C1 segment of cervical spinal cord (tissue), 14 donors: ENCODE measurements at places on chromosomes 11 and 22.

- DNase-seq = no peak
Measured at GRCh38 chr11:108685419-108686130, 20.7 kb downstream of the DDX10 start.

GRCh38 chr11:1738380-1738779 is 12.0 kb downstream of the IFITM10 start:
- no peak for DNase-seq

GRCh38 chr11:120305286-120305685 is 19.8 kb upstream of the TLCD5 start:
- no peak for DNase-seq

GRCh38 chr22:49009359-49010063 is 818.2 kb downstream of the BRD1 start:
- no peak for DNase-seq

DNA sequence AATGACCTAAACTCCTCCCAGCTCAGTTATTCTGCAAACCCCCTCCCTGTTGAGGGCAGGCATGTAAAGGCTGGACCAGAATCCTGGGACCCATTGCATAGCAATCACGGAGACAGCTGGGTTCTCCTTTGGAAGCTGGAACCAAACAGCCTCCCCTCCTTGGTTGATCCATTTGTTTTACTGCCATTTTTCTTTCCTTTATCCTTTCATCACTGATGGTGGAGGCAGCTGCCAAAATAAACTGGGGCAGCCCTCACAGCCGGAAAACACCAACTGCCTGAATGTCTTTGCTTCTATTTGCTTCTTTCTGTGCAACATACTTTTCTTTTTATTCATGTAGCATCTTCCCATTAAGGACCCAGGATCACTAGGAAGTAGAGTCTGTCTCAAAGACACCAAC is 150.0 kb upstream of the SYT13 start:
- no peak for DNase-seq

GRCh38 chr11:96052921-96053651 is 129.2 kb upstream of the MTMR2 start:
- DNase-seq = no peak

DNA sequence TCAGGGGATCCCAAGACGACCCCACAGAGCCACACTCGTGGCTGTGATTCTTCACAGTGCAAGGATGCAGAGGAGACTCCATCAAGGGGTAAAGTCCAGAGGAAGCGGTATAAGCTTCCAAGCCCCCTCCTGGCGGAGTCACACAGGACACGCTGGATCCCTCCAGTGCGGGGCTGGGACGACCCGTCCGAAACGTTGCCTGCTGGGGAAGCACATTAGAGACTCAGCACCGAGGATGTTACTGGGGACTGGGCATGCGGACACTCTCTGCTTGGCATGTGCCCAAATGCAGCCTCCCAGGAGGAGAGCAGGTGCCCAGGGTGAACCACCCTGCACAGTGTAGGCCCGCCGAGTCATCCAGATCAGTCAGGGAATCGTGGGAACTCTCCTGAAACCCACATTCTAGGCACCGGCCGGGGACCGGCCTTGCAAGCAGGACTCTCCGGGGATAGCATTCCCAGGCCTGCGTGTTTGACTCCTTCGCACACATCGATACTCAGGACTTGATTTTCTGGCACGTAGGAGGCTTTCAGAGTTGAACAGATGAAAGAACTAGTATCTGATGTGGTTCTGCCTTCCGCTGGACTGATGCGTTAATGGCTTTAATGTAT is 229.8 kb downstream of the TBC1D22A start:
- DNase-seq = no peak

DNA sequence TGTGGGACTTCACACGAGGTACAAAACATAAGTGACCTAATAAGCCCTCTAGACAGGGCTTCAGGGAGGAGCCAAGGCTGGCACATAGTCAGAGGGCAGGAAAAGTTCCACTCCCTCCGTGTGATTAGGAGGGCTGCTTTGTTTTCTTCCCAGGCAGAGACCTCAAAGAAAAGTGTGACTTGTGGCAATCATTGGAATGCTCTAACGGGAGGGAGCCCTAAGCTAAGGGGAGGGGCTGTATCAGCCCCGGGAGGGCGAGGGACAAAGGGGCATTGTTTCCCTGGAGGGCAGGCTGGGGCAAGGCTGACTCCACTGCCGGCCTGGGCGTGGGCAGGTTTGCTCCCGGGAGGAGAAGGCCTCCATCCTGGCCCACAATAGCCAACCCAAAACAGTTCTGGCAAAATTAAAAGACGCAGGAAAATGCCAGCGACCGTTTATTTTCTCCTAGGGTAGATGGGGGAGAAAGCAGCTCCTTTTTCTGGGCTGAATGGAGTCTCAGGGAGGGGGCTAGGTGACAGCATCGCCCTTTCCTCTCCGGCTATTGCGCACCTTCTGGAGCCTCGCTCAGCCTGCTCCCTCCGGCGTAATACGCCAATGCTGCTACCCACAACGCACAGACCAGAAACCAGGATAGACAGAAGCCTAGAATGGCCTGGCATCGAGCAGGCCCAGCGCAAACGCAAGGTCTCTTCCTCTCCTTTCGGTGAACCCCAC is 60.2 kb downstream of the ENDOD1 start:
- DNase-seq = peak; percentile 69

DNA sequence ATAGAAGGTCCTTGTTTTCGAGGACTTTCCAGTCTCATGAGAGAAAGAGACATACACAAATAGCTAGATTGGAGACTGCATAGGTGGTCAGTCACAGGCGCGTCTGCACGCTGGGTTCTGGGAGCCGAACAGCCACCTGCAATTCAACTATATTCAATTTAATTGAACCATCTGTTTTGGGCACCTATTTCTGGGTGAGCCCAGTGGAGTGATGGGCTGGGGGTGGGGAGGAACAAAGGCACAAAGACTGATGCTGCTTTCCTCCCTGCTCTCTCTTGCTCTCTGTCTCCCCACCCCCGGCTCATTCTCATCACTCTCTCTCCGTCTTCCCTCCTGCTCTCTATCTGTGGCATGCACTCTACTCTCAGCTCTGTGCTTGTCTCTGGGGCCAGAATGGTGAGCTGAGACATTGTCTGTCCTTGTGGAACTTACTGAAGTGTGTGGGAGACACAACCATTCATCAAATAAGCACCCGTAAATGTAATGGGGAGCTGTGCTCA is 48.1 kb upstream of the B3GAT1 start:
- no peak for DNase-seq

DNA sequence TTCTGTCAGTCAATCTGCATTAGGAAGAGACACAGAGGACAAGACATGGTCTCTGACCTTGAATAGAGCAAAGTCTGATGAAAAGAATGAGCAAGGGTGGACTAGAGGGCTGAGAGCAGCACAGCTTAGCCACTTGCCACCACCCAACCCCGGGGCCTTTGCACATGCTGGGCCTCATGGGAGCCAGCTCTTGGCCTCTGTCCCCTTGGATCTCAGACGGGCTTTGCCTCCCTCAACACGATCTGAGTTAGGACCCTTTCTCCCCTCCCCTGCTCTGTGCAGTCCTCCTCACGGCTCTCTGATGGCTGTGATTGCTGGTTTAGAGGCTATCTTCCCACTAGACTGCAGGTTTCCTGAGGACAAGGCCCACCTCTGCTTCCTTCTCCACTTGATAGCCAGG is 131.6 kb upstream of the B3GAT1 start:
- DNase-seq = no peak

- DNase-seq = no peak
Measured at GRCh38 chr11:46431211-46431610, 39.6 kb upstream of the CHRM4 start.

DNA sequence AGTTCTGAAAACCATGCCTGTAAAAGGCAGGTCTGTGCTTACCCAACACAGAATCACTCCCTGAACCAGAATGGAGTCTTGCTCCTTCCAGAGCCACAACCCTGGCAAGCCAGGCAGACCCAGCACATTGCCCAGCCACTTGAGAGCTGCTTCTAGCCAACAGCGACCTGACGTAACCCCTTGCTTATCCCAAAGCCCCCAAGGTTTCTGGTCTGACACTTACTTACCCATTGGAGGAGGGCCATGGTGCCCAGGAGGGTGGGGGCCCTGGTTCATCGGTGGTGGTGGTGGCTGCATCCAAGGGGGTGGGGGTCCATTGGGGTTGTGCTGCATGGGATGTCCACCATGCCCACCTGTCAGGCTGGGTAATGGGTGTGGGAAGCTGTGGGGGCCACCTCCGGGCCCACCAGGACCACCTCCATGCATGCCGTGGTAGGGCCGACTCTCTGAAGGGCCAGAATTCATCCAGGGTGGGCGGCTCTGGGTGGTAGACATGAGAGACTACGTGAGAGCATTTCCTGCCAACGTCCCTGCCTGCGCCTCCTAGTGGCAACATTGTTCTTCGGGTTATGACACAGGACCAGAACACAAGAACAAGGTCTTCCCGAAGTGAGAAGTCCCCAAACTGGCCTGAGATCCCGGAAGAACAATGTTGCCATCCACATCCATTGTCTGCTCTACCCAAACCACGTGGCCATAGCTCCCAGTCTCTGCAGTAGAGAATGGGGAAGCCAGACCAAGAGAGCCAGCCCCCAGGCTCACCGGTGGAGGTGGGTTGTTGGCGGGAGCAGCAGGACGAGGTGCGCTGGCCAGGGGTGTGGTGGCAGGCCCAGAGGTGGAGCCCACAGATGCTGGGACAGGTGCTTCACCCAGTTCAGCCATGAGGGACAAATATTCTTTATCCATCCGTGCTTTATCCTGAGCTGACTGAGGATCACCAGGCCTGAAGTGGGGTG is 7.8 kb upstream of the PYGM start:
- DNase-seq = peak; percentile 6

DNA sequence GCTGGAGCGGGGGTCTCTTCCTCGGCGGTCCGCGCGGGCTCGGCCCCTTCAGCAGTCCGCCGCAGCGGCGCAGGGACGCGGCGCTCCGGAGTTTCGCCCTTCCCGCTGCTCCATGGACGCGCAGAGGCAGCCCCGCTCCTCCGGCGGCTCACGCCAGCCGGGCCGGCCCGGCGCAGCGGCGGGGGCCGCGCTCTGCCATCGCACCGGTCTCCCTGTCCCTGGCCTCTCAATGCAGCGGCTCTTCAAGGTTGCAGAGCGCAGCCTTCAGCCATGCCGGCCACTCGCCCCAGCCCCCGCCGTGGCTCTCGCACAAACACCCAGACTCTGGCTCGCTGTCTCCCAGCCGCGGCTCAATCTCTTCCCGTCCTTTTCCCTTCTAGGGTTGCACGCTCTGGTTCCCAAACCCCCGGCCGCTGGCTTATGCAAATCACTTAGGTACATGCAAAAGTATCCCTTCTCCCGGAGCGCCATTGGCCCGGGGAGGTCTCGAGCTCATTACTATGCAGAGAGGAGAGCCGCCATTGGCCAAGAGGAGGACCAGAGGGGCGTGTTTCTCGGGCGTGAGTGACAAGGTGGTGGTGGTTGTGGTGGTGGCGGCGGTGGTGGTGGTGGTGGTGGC is at the start of gene LGR4:
Gene LGR4, minus strand, starts transcription at position 393 of the 619 bp plus-strand sequence. CDS start 488 bp downstream, outside the sequence.
- DNase-seq = peak; percentile 81

DNA sequence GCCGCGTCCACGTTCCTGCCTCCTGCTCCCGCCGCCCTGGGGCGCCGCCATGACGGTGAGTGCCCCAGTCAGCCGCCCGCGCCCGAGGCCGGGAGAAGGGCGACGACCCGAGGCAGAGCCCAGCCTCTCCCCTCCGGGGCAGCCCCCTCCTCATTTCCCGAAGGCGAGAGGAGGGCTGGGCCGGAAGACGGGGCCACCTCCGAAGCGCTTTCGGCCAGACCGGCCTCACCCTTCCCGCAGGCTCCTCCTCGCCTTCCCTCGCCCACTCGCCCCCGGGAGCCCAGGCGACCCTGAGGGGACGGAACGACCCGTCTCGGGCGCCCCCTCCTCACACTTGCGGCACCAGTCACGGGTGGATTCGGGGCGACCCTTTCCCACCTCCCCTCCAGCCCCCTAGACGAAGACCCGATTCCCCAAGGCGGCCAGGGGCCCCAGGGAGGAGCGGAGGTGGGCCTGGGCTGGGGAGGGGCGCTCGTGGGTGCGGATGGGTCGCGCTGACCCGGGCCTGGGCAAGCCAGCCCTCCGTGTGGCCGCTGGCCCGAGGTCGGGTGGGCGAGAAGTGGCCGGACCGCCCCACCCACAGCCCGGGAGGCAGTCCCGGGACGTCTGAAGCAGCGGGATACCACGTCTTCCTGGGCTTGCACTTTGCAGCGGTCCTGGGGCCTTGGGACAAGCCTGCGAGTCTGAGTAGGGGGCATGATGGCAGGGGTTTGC is 49.7 kb downstream of the TRIOBP start:
- DNase-seq = no peak

DNA sequence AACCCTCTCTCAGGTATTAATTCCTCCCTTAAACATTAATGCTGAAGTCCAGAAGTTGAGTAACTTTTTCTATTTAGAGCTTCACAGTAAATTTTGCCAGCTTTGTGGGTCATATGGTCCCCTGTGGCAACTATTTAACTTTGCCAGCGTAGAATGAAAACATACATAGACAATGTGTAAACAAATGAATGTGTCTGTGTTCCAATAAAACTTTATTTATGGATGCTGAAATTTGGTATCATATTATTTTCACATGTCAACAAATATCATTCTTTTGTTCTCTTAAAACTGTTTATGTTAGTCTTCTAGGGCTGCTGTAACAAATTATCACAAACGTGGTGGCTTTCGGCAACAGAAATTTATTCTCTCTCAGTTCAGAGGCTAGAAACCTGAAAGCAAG is 85.1 kb downstream of the TMEM135 start:
- no peak for DNase-seq

DNA sequence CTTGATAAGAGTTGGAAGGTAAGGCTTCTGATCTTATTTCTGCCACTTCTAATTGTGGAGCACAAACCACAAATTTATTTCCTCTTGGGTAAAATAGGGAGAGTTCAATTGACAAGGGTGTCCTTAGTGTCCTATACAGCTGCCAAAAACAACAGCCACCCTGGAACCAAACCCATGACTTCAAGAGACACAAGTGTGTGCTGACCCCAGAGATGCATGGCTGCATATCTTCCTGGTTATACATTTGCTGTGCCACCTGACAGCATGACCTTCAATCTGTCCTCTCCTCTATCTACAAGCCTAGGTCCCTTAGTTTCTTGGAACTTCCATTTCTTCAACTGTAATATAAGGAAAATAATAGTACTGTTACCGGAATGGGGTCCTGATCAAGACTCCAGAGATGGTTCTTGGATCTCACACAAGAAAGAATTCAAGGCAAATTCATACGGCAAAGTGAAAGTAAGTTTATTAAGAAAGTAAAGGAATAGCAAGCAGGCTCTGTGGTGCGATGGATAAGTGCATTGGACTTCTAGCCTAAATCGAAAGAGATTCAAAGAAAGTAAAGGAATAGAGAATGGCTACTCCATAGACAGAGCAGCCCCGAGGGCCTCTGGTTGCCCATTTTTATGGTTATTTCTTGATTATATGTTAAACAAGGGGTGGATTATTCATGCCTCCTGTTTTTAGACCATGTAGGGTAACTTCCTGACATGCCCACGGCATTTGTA is 15.5 kb upstream of the TMEM123 start:
- DNase-seq = no peak

DNA sequence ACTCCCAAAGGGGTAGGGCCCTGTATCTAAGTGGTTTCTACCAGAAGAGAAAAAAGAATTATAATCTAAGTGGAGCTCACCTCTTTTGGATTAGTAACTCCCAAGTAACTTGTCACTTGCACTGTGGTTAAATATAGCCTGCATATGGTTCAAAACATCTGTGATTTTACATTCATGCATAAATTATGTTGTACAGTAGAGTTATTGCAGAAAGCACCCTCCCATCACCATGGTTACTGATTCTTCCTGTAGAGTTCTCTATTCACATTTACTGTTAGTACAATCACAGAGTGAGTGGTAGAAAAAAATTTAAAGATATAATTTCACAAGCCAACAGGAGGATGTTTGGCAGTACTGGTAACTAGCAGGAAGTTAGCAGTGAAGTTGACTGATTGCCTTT is 80.4 kb downstream of the LRRC4C start:
- DNase-seq = no peak
